ENCODE measurements at places on chromosomes 1 and 21.

DNA sequence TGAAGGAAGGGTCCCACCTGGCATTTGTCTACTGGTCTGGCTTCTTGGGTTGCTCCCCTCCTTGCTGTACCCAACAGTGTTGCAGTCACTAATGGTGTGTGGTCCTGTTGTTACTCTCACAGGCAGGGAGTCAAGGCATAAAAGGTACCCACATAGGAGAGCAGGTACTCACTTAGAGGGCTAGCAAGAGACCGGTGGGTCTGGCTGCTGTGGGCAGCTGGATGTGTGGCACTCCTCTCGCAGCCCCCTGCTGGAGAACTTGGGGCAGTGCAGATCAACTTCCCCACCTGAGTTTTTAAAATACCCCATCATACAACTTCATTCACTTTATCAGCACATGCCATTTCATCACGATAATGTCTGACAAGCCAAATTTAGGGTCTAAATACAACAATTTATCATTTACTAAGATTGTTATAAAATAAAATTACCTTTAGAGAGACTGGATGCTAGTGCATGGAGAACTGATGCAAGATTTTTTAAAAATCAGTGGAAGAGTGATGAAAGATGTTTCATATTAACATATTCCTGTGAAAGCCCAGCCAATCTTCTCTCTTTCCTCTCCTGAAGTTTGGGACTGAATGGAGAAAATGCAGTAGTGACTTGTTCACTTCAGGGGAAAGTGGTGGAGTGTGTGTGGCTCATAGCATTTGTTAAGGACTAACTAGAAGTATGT lies 42.8 kb downstream of the ACP6 start:
- DNase-seq: no peak

- DNase-seq: no peak
These were observed 411.3 kb downstream of the NPHP4 start for GRCh38 chr1:5580926-5581325.

- DNase-seq: no peak
These were observed 34.0 kb upstream of the SLC19A1 start for GRCh38 chr21:45575993-45576837.

DNA sequence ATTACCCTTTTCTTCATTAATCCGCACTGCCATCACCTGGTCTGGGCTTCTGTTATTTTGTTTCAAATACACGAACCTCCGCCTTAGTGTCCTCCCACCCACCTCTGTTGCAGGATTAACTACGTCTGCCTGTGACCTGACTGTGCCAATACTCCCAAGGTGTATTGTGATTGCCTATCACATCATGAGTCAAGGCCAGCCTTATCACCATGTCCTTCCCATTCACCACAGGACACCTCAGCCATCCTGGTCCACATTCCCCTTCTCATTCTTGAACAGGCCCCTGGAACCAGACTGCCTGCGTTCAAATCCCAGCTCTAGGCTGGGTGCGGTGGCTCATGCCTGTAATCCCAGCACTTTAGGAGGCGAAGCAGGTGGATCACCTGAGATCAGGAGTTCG lies 14.4 kb downstream of the F11R start:
- DNase-seq: no peak

DNA sequence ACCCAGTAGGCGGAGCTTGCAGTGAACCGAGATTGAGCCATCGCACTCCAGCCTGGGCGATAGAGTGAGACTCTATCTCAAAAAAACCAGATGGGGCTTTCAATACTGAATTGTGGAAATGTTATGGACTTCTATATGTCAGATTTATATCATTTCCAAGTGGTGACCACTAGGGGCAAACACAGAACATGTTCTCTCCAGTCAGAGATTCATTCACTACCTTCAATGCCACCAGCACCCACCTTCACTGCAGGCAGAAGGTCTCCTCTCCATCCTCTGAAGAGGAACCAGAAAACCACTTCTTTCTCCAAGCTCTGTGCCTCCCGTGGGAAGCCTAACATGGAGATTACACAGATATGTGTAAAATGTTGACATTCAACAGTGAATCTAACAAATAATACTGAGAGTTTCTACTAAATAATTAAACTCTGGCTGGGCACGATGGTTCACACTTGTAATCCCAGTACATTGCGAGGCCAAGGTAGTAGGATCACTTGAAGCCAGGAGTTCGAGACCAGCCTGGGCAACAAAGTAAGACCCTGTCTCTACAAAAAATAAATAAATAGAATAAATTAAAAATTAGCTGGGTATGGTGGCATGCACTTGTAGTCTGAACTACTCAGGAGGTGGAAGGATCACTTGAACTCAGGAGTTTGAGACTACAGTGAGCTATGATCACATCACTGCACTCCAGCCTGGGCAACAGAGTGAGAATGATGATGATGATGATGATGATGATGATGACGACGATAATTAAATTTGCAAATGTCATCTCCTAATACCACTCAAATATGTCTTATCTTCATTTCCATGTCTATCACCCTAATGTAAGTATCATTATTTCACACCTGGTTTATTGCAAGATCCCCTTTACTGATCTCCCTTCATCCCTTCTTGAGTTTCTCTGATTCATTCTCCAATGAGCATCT lies 151.1 kb downstream of the ZNF281 start:
- DNase-seq: no peak

DNA sequence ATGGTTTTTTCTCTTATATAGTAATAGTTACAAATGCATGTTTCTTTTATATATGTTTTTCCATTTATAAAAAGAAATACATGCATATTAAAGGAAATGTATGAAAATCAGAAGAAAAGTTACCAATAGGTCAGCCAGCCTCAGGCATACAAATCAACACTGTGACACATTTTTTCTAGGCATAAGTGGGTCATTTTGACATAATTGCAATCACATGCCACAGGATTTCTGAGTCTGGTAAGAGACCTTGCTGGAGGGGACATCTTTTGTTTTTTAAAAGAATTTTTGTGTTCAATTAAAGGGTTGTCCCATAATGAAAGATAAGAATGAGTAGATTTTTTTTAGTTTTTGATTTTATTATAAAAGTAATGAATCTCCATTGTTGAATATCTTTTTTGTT lies 473.1 kb downstream of the PCP4 start:
- no peak for DNase-seq

- DNase-seq: peak; percentile 45
These were observed 43.5 kb upstream of the RAB4A start for GRCh38 chr1:229227298-229227919.

DNA sequence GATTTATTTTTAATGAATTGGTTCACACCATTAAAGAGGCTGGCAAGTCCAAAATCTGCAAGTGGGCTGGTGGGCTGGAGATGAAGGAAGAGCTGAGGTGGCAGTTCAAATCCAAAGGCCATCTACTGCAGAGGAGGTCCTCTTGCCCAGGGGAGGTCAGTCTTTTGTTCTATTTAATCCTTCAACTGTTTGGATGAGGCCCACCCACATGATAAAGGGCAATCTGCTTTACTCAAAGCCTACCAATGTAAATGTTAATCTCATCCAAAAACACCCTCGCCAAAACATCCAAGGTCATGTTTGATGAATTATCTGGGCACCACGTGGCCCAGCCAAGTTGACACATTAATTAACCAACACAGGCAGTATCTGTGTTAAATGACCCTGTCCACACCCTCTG lies 99.0 kb downstream of the RRAGC start:
- no peak for DNase-seq

- DNase-seq: no peak
These were observed 29.3 kb downstream of the IQGAP3 start for GRCh38 chr1:156543066-156543465.

- no peak for DNase-seq
These were observed 1.6 kb downstream of the ACAP3 start for GRCh38 chr1:1306070-1306660.

GRCh38 chr1:27974417-27974781 lies 14.6 kb downstream of the XKR8 start:
- DNase-seq: no peak

- no peak for DNase-seq
These were observed 5.3 kb downstream of the EDN2 start for GRCh38 chr1:41479000-41479807.

- DNase-seq: no peak
These were observed 23.5 kb downstream of the ASB17 start for GRCh38 chr1:75908717-75909152.

DNA sequence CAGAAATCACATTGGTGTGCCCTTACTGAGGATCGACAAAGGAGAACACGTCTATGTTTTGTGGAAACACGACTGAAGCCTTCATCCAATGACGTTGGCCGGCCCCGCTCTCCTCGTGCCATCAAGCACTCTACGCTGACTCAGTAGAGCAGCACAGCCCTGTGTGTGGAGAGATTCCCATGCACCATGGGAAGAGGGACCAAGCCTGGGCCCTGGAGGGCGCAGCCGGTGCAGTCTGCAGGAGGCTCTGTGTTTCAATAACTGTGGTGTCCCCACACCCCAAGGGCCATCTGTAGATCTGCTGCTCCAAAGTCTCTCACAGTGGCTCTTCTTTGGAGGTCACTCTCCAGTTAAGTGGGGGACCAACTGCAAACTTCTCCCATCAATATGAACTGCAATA lies 97.4 kb downstream of the KCNJ15 start:
- DNase-seq: no peak

DNA sequence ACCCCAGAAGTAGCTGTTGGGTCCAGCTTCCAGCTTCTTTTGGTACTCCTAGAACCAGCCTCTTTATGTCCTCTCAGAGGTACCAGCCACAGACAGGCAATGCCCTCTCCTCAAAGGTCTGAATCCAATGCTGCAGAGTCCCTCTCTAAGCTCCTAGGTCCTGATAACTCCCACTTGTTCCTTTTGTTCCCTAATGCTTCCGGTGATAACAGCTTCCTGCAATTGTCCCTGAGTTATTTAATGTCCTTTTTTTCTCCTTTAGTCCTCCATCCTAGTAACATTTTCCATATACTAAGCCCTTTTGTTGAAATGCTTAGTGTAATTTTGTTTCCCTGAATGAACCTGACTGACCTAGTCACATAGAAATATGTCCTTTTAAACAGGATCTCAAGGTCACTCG lies 201.7 kb upstream of the BEND5 start:
- no peak for DNase-seq

DNA sequence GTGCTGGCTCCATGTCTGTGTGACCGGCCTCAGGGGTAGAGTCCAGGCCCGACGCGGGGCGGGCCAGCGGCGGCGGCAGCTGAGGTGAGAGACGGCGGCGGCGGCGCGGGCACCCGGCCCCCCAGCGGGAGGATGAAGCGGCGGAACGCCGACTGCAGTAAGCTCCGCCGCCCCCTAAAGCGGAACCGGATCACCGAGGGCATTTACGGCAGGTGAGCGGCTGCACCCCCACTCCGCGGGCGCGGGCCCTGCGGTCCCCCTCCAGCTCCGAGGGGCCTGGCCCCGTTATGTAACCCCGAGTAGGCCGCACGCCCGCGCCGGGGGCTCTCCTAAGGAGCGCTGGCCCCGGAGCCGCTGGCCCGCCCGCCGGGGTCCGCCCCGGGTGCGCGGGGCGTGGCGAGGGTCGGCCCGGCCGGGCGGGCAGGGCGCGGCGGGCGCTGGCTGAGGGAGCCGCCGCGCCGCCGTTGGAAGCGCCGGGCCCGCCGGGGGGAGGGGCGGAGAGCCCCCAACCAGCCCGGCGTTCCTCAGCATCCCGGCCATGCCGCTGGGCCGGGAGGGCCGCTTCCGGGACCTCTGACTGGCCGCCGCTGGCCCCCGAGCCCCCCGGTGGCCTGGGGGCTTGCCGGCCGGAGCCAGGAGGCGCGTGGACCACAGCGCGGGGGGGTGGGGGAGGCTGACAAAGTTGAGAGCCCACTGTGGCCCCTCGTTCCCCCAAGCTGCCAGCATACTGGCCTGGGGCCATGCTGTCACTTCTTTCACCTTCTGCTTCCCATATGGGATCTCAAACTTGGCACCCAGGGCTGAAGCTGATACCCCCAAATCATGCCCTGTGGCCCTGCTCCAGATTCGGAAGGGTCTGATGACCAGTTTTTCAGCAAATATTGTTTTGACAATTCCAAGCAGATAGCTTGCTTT lies 527 bp downstream of the MACO1 start:
- DNase-seq: no peak

GRCh38 chr1:208300084-208300770 lies 56.0 kb upstream of the PLXNA2 start:
- DNase-seq: no peak

DNA sequence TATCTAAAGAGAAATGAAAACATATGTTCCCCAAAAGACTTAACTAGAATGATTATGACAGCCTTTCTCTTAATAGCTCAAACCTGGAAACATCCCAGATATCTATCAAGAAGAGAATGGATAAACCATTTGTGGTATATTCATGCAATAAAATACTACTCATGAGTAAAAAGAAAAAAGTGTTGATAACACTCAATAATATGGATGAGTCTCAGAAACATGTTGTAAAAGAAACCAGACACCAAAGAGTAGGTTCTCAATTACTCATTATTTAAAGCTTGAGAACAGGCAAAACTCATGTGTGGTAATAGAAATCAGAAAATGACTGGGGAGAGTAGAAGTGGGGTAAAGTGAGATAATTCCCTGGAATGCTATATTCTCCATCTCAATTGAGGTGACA lies 154.1 kb downstream of the PHTF1 start:
- DNase-seq: no peak

Data from activated gamma-delta T cell (primary cell).